Activated naive CD4-positive, alpha-beta T cell (primary cell): ENCODE measurements at places on chromosomes 4 and X.

- no peak for DNase-seq
Measured at GRCh38 chr4:11735651-11736050, 307.0 kb upstream of the HS3ST1 start.

GRCh38 chrX:152893980-152894610 is 3.8 kb upstream of the ZNF185 start:
- no peak for DNase-seq

GRCh38 chrX:140071037-140071436 is 105.7 kb upstream of the CXorf66 start:
- DNase-seq, result no peak

- no peak for DNase-seq
Measured at GRCh38 chr4:173213296-173213695, 44.7 kb downstream of the GALNT7 start.

DNA sequence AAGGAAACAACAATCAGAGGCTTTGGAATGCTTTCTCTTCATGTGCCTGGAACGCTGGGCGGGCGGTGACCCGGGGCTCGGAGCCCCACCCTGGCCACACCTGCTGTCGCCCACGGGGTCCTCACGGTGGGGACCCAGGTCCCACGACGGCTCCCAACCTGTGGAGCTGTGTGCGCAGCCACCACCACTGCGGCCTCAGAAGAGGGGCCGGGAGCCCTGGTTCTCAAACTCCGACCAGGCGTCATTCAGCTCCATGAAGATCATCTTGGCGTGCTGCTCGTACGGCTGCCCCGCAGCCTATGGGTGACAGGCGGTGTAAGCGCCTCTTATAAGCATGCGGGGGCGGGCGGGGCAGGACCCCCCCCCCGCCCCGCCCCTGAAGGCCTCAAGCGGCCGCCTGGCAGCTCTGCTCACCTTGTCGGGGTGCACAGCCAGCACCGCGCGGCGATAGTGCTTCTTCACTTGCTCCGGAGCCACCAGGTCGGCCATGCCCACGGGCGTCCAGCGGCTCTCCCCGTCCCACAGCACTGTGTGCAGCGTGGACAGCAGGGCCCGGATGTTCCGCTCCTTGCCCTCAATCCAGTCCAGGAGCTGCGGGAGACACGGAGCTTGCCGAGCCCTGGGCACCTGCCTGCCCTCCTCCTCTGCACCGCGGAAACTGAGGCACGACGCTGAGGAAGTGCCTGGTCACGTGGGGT is 23.7 kb upstream of the CPLX1 start:
- DNase-seq, result no peak

DNA sequence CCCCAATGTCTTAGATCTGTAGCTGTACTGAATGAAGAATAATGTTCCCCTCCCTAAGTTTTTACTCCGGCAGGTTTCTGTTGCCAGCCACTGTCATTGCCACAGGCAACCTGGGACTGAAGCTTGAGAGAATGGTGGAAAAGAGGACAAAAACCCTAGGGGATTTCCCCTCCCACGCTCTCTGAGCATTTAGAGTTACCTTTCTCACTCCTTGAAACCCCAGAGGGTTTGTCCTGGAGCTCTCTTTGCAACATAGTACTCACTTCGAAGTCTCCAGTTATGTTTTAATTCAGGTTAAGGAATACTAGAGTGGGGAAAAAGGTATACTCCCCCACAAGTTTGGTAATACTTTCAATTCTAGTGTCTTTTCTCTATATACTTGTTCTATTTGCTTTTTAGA is 31.5 kb downstream of the F8 start:
- DNase-seq, result no peak
